ENCODE measurements at places on chromosomes 13 and 19.

DNA sequence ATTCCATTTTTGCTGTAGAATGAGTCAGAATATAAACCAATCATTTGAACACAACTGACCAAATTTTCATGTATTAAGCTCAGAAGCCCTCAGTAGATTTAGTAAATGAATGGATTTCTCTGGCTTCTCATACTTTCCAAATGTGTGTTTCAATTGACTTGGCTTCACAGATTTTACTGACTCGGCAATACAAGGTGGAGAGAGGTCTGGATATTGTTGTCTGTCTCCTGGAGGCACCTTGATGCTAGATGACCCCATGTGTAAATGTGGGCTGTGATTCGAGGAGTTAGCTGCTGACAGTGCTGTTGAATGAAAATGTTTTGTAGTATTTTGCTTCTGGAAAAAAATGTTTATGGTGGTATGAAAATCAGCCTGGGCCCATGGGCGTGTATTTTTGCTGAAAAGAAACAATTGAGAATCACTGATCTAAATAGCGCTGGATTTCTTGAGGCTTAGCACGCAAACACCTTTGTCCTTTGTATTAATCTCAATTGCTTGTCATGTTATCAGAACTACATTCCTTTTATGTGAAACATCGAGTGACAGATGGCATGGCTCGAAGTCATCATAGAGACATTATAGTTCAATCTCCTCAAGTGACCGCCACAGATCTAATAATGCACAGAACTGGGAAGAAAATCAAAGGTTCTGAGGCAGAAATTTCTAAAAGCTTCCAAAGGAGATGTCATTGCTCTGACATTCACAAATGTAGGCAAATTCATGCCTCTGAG lies 41.2 kb upstream of the UBAC2 start:
- DNase-seq = no peak

GRCh38 chr19:1304197-1304924 lies 18.7 kb downstream of the EFNA2 start:
- DNase-seq = no peak

- DNase-seq = no peak
Measured at GRCh38 chr13:107006661-107007060, 438.7 kb upstream of the ARGLU1 start.

DNA sequence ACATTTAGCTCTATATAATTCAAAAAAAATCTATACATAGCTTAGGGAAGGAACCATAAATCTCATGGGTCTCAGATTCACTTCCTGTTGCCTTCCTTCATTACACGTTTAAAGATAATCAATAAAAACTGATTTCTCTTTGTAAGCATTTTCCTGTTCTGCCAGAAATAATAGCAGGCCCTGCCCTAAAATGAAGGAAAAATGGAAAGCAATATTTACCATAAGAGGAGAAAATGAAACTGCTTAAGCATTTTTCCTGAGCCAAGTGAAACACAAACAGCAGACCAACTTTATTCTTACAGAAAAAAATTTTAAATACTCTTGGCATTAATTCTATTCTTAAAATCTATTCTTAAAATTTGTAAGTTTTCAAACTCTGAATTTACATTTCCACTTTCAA lies 4.0 kb downstream of the LHFPL6 start:
- DNase-seq = no peak

- no peak for DNase-seq
Measured at GRCh38 chr19:45336696-45337251, 3.8 kb upstream of the KLC3 start.

- DNase-seq = no peak
Measured at GRCh38 chr13:38381890-38382289, 32.2 kb downstream of the UFM1 start.

GRCh38 chr13:30700364-30700763 lies 35.0 kb upstream of the ALOX5AP start:
- no peak for DNase-seq

GRCh38 chr19:3669082-3669946 lies 31.0 kb downstream of the PIP5K1C start:
- DNase-seq = no peak

DNA sequence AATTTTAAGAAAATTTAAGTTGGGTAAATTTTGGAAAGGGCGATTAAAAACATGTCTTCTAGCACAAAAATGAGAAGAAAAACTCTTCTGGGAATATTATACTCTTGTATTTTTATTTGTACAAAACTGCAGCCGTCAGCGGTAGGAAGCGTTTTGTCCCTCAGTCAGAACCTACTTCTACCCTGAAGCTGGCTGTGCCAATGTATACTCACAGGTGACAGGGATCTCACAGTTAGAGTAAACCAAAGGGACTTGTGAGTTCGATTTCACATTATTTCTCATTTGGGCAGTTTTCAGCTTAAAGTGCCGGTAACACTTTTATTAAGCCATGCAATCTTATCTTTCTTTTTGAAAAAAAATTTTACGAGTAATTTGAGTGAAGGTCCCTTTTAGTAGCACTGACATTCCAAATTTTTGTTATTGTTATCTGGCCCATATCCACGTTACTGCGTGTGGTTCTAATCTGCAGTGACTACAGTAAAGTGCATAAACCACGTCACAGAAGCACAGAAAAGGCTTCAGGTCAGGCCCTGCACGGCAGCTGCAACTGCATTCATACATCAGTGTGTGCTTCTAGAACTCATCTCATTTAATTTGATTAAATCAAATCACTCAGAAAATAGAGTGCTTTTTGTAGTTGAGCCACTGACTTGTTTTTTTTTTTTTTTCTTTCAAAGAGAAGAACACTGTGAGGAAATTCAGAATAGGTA lies 387.3 kb downstream of the LIG4 start:
- DNase-seq = no peak

- DNase-seq = no peak
Measured at GRCh38 chr19:38448225-38448624, 14.7 kb downstream of the RYR1 start.

DNA sequence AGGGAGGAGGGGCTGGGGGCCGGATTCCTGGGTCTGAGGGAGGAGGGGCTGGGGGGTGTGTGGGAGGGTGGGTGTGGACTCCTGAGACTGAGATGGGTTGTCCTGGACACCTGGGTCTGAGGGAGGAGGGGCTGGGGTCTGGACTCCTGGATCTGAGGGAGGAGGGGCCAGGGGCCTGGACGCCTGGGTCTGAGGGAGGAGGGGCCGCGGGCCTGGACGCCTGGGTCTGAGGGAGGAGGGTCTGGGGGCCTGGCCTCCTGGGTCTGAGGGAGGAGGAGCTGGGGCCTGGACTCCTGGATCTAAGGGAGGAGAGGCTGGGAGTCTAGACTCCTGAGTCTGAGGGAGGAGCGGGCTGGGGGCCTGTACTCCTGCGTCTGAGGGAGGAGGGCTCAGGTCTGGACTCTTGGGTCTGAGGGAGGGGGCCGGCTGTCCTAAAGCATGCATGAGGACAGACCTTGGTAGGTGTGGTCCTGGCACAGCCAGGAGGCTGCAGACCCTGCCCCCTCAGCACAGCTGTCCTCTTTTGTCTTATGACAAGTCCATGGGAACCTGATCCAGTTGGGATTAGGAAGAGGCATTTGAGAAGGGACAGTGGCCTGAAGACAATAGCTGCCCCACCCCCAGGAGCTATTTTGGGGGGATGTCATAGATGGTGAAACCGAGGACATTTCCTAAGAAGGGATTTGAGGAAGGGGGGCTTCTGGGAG lies 1.3 kb downstream of the TNNT1 start:
- no peak for DNase-seq

DNA sequence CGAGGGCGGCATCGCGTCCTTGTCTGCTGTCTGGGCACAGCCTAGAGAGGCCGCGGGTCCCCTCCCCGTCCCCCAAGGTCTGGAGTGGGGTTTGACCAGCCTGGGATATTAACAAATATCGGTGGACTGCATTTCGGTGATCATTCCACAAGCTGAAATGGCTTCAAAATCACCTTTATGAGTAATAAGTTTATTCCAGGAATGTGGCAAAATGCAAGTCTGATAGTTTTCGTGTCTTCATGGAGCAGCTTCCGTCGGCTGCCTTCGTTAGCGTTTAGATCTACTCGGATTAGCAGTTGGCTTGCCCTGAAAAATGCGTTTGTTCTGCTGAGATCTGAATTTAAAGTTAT lies 1.1 kb upstream of the GJA3 start:
- no peak for DNase-seq

DNA sequence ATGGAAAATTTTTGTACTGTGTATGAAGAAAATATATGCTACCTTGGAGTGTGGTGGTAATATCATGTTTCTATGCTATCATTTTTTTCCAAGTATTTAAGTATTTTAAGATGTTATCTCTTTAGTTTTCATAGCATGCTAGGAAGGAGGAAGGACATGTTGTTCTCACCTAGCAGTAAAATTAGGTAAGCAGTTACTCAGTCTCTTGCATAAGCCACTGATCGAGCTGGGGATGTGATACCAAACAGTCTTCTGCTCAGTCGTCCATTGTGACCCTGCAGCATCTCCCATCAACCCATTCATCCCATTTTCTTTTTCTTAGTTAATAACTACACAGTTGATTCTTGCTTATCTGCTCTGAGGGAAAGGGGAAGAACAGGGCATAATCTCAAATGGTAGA lies 130.6 kb downstream of the KLF5 start:
- DNase-seq = no peak

DNA sequence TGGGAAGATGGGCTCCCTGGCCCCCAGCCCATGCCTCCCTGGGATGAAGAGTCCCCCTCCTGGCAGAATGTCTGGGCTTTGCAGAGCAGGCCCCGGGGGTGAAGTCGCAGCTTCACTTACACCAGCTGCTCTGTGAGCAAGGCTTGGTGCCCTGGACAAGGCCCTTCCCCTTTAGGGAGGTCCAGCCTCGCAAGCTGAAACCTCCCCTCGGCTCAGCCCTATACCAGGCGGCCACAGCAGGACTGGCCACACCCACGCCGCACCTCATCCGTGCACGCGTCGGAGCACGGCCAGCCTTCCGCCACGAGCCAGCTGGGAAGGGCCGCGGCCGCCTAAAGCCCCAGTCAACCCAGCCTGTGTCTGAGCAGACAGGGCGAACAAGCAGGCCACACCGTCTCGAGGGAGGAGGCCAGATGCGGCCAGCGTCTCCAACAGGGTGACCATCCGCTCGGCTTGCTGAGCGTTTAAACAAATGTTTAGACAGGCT lies 83.2 kb upstream of the MCF2L start:
- DNase-seq = no peak

- DNase-seq = no peak
Measured at GRCh38 chr13:98918771-98919170, 59.1 kb downstream of the DOCK9 start.

GRCh38 chr13:103036268-103036667 lies 29.9 kb downstream of the SLC10A2 start:
- DNase-seq = no peak

DNA sequence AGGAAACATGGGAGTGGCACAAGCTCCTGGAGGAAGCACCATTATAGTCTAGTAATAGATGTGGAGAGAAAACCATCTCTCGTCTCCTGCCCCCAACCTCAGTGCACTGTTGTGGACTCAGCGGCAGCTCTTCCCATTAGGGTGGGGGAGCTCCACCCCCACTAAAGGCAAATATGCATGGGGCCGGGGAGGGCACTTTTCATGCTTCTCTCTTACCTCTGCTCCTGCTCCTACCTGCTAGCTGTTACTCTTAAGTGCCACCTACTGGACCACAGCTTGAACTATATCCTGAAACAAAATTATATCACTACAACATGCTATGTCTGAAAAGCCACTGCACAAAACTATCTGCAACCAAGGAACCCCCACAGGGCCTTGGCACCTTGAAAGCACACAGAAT lies 112.6 kb upstream of the DACH1 start:
- peak; percentile 9 for DNase-seq

GRCh38 chr13:28337166-28338005 lies 157.5 kb downstream of the FLT1 start:
- no peak for DNase-seq

GRCh38 chr19:35347171-35347929 lies at the start of gene FFAR1:
Gene FFAR1, plus strand, starts transcription at chr19:35347902. Its CDS starts 3,650 bp downstream, at chr19:35351552.
- DNase-seq = peak; percentile 96

- DNase-seq = peak; percentile 88
Measured at GRCh38 chr19:16070366-16070990, 5.8 kb upstream of the TPM4 start.

GRCh38 chr13:30982506-30982905 lies 50.0 kb downstream of the TEX26 start:
- DNase-seq = peak; percentile 22

- no peak for DNase-seq
Measured at GRCh38 chr13:31803311-31803710, 64.0 kb downstream of the RXFP2 start.

DNA sequence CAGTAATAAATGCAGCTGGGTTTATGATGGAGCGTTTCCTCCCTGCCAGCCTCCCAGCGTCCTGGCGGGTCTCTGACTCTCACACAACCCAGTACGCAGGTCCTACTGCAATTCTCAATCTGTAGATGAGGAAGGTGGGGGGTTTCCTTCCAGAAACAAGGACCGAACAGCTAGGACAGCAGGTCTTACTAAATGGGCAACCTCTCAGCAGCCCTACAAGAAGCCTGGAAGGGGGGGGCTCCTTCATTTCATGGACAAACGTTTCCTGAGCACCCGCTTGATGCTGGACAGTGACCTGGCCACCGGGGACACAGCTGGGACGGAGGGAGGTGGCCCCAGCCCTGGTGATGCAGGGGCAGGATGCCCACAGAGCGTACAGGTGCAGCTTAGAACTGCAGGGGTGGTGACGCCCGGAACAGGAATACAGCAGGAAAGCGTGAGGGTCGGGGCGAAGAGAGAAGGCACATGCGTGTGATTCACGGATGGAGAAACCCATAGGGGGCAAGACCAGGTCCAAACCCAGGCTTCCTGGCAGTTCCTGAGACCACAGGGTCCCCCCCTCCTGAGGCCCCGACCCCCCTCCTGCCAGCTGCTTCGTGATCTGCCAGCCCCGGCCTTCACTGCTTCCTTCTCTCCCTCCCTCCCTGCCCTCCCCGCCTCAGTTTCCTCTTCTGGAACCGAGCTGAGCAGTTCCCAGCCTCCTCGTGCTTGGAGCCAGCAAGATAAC lies 732 bp upstream of the C2CD4C start:
- no peak for DNase-seq

GRCh38 chr13:27665333-27665732 lies 43.6 kb downstream of the POLR1D start:
- no peak for DNase-seq

DNA sequence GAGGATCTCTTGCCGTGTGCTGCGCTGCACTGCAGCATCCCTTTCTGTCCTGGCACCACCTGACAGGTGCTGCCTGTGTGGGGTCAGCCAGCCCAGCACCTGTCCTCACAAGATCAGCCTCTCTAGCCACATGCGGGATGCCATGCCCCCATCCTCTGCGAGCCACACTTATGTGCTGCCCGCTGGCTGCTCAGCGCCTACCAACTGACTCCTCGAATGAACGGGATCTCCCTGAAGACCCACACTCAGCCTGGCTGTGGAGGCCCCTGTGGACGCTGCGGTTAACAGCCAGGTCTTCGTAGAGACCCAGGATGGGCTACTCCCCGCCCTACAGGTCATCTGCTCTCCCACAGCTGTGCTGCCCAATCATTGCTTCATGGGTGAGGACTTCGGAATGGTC lies 106.1 kb downstream of the DOCK9 start:
- no peak for DNase-seq

DNA sequence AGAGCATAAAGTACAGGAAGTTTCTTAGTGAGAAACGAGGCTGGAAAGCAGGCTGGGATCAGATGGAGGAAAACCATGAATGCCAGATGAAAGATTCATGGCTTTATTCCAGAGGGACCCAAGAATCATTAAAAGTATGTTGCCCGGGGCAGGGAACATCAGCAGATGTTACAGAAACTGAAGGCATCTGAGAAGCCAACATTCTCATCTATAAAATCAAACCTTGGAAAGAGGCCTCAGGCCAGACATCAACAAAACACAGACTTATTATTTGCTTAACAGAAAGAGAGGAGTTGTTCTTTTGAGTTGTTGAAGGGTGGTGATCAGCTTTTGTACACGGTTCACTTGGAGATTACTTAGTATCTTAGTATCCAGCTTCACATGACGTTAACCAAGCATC lies 543.6 kb downstream of the RFC3 start:
- DNase-seq = no peak

- DNase-seq = no peak
Measured at GRCh38 chr19:53980539-53981375, 10.7 kb upstream of the CACNG6 start.
